ENCODE measurements at places on chromosomes 7 and 10. TPM values are rescaled to one million over a fixed set of nuclear protein-coding genes. Genes with fewer than 3 reads are reported as not detected.

GRCh38 chr7:28070297-28071055, 110.1 kb downstream of the JAZF1 start:
- no peak for DNase-seq

The CHST3 gene
- 40.0 TPM for total RNA-seq

DNA sequence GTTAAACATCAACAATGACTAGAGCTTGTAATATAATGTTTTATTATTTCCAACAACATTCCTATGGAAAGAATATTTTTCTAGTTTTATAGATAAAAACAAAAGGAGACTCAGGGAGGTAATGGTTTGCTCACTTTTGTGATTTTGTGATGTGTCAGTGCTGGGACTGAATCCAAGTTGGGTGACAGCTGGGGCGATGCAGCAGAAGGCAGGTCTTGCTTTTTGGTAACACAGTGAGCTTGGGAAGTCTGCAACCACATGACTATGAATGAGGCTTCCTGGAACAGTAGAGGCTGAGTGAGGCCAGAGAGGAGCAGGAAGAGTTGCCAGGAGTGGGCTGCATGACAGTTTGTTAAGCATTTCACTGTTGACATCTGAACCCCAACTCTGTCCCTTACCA, 4.9 kb upstream of the YKT6 start:
- no peak for DNase-seq

DNA sequence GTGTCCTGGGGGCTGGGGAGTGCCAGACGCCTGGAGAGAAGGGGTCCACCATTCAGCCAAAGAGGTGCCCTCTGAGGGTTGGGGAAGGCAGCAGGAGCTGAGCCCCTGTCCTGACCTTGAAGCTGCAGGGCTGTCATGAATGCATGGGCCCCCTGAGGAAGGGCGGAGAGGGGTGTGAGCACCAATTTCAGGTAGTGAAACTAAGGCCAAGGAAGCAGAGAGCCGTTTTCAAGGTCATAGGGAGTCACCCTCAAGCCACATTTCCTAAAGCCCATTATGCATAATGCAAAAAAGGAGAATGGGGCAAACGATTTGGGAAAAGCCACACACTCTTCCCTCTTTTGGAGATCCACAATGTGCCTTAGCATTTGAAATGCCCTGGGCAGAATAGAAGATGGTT, 37.2 kb downstream of the FIGNL1 start:
- DNase-seq: no peak

DNA sequence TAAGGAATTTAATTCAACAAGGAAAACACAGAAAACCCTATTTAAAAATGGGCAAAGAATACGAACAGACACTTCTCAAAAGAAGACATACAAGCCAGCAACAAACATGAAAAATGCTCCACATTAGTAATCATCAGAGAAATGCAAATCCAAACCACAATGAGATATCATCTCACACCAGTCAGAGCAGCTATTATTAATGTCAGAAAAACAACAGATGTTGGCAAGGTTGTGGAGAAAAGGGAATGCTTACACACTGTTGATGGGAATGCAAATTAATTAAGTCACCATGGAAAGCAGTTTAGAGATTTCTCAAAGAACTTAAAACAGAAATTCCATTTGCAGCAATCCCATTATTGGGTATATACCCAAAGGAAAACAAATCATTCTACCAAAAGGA, 55.2 kb downstream of the GCC1 start:
- DNase-seq: no peak

The IL2RA gene
- 2.7 TPM for total RNA-seq

GRCh38 chr10:126199221-126199998, 188.9 kb downstream of the ADAM12 start:
- DNase-seq: no peak

DNA sequence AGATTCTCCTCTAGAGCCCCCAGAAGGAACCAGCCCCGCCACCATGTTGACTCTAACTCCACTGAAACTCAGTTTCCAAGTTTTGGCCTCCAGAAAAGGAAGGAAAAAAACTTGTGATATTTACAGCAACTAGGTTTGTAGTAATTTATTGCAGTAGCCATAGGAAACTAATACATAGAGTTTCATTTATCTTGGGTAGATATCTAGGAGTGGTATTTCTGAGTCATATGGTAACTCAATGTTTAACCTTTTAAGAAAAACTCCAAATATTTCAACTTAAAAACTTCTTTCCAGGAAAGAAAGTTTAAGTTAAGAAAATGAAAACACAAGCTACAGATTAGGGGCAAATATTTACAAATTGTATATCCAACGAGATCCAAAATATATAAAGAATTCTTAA, 576.7 kb downstream of the KCNMA1 start:
- DNase-seq: no peak

DNA sequence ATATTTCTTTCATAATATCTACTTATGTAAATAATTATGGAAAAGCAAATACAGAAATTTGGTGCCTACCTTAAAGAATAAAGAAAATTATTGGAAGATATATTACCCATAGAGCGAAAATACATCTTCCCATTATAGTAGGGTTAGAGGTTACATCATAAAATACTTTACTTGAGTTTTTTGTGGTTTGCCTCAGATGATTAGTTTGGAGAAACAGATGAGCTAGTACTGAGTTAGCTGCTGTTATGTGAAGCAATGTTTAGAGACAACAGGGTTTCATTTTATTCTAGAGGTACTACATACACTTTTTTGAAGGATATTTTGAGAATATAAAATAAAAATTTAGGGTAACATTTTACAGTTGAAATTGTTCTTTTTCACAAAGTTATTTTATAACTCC, 2.9 kb upstream of the MLLT10 start:
- no peak for DNase-seq

DNA sequence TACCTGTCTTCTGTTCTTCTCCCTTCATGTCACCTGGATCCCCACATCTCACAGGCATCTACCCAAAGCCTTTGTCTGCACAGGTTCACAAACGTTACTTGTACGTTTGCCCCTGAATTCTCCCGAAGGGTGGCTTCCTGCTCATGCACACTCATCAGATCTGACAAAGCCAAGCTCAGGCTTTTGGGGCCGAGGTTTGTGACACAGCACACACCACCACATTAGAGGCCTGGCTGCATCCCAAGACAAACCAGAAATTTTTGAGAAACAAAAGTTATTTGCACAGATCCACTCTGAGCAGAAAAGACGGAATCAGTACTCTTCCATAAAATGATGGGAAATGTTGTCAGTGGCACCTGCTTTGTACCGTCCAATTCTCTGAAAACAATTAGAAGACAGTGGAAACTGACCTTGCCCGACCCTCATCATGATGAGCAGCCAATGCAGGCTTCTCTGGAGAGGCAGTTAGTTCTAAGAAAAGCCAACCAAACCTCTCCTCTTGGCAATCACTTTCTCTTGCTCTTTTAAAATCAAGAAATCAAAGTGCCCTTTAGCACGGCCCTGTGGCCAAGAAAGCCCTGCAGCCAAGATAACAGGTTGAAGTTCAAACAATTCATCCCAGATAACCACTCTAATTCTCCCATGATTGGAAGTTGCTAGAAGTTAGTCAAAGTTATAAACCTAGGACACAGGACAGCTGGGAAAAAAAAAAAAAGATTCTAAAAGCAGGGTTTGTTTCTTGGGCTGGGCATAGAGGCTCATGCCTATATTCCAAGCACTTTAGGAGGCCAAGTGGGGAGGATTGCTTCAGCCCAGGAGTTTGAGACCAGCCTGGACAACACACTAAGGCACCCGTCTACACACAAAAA, 13.6 kb upstream of the SVIL start:
- no peak for DNase-seq

The ADCYAP1R1 gene
- total RNA-seq: 4.8 TPM

GRCh38 chr10:109784236-109784635, 139.1 kb downstream of the XPNPEP1 start:
- no peak for DNase-seq

The PTPRZ1 gene
- total RNA-seq: 0.88 TPM

The FGFR2 gene
- 6.1 TPM for total RNA-seq

The PTN gene
- 51.2 TPM for total RNA-seq
